HFFc6 (cell line): ENCODE measurements at places on chromosomes 7 and 10. TPM values are rescaled to one million over a fixed set of nuclear protein-coding genes. Genes with fewer than 3 reads are reported as not detected.

The PPP1R17 gene
- total RNA-seq, result not detected in 2 replicates

The LRRC4 gene
- 1.6 TPM in 2 replicates for total RNA-seq

The FGF8 gene
- not detected in 3 replicates for total RNA-seq

The STEAP2 gene
- total RNA-seq, result 11.0 to 15.0 TPM (median 12.9 TPM) in 3 replicates

The RP9 gene
- 14.4 and 17.2 TPM in 2 replicates for total RNA-seq

The CYP3A5 gene
- 0.38 to 1.2 TPM (median 1.1 TPM) in 3 replicates for total RNA-seq

The SH2B2 gene
- 1.4 to 3.7 TPM (median 1.7 TPM) in 3 replicates for total RNA-seq

The PRSS37 gene
- not detected in 3 replicates for total RNA-seq

The HABP2 gene
- total RNA-seq, result not detected in 3 replicates

DNA sequence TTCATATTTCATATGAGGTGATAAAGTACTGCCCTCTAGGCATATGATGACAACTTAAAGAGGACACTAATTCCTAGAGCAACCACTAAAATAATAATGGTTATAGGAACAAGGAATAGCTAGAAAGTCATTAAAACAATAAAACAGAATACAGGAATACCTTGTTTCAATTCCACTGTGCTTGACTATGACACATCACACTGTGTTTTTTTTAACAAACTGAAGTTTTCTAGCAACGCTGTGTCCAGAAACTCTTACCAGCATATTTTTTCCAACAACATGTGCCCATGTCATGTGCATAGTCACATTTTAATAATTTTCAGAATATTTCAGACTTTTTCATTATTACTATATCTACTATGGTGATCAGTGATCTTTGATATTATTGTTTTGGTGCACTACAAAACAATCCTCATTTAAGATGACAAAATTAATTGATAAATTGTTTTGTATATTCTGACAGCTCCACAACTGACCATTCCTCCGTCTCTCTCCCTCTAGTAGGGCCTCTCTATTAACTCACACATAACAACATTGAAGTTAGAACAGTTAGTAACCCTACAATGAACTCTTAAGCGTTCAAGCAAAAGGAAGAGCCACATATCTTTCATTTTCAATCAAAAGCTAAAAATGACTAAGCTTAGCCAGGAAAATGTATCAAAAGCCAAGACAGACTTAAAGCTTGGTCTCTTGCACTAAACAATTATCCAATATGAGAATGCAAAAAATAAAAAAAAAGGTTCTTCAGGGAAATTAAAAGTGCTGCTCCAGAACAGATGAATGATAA, 85.8 kb downstream of the SNX13 start:
- H3K27me3 ChIP-seq, result no peaks in the 10 kb centered on the region
- no peak overlapping the region for H3K27ac ChIP-seq
- H3K4me1 ChIP-seq, result peaks cover 22% of the 10 kb centered on the region

GRCh38 chr7:127365164-127365956, 27.1 kb downstream of the ZNF800 start:
- no peaks in the 10 kb centered on the region for H3K27me3 ChIP-seq
- H3K4me1 ChIP-seq, result peaks cover 6% of the 10 kb centered on the region; the same call in 1 of the 2 replicates
- H3K36me3 ChIP-seq, result peaks cover 10% of the 10 kb centered on the region; the same call in 1 of the 2 replicates
- no peak overlapping the region for H3K4me3 ChIP-seq

- H3K27ac ChIP-seq, result no peak overlapping the region
- H3K27me3 ChIP-seq, result no peaks in the 10 kb centered on the region; the same call in 1 of the 2 replicates
- DNase-seq, result no peak
- H3K4me3 ChIP-seq, result no peak overlapping the region
- no peaks in the 10 kb centered on the region for H3K36me3 ChIP-seq
- H3K4me1 ChIP-seq, result no peaks in the 10 kb centered on the region
These were observed 109.8 kb upstream of the NOBOX start for GRCh38 chr7:144513334-144513733.

DNA sequence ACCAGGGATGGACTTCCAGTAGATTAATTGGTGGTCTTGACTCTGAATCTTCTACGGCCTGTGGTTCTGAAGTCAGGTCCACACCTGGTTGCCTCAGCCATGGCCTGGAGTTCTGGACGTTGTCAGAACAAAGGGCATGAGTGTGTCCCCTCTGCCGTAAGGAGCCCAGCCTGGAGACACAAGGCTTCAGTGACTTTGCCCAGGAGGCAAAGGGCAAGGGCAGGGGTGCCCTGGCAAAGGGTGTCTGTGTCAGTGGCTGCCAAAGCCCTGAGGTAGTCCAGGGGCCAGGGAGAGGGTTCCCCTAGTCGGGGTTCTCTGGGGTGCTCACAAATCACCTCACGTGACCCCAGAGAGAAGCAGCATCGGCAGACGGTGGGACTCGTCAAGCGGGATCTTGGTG, 273.2 kb upstream of the ZNF32 start:
- peaks cover 2% of the 10 kb centered on the region; the same call in 1 of the 2 replicates for H3K27me3 ChIP-seq
- H3K4me3 ChIP-seq, result no peak overlapping the region
- no peaks in the 10 kb centered on the region; the same call in 1 of the 2 replicates for H3K36me3 ChIP-seq
- no peak overlapping the region for H3K27ac ChIP-seq
- DNase-seq, result no peak
- 0 out of 2 replicates have a peak, but pooled peaks cover 6% of the 10 kb centered on the region for H3K4me1 ChIP-seq

DNA sequence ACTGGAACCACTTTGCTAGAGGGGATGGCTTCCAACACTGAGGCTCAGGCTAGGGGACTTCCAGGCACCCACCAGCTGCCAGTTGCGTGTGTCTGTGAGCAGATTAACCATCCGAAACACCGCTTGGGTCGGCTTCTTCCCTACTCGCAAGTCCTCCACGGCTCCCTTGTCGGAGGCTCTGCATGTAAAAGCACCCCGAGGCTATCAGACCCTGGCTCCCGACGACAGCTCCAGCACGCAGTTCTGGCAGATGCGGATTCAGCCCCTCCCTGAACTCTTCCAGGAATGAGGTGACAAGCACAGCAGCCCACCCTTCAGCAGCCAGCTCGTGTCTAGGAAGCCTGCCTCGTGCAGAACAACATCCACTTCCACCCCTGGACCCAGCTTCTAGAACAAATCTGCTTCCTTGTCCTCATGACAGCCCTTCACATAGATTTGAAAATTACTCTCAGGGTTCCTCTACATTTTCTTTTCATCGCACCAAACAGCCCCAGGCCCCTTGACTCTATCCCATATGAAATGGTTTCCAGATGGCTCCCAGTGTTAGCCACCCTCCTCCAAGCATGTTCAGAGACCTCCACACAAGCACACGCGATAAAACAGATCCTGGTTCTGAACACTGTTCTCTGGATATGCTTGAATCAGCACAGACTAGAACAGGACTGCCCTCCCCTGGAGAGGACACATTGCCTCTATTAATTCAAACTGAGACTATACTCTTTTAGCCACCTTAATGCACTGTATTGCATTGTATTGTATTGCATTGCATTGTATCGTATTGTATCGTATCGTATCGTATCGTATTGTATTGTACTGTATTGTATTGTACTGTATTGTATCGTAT, 44.6 kb downstream of the SLIT1 start:
- DNase-seq, result no peak
- no peaks in the 10 kb centered on the region for H3K4me1 ChIP-seq
- H3K4me3 ChIP-seq, result no peak overlapping the region
- no peak overlapping the region for H3K27ac ChIP-seq
- H3K27me3 ChIP-seq, result peaks cover 61% of the 10 kb centered on the region
- no peaks in the 10 kb centered on the region for H3K36me3 ChIP-seq

- H3K4me3 ChIP-seq, result no peak overlapping the region
- no peaks in the 10 kb centered on the region for H3K27me3 ChIP-seq
- H3K36me3 ChIP-seq, result no peaks in the 10 kb centered on the region
- DNase-seq, result peak; percentile 15
- H3K4me1 ChIP-seq, result peaks cover 48% of the 10 kb centered on the region
These were observed 137.9 kb upstream of the HDAC9 start for GRCh38 chr7:18357691-18358090.

DNA sequence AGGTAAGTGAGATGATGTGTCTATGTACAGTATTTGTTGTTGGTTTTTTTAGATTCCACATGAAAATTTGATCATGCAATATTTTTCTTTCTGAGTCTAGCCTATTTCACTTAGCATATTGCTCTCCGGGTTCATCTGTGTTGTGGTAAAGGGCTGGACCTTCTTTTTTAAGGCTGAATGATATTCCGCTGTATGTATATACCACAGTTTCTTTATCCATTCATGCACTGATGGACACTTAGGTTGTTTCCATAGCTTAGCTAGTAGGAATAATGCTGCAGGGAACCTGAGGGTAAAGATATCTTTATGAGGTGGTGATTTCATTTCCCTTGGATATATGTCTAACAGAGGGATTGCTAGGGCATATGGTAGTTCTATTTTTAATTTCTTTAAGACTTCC, 80.8 kb downstream of the FAM107B start:
- H3K4me1 ChIP-seq, result peaks cover 13% of the 10 kb centered on the region
- no peak overlapping the region for H3K27ac ChIP-seq
- H3K4me3 ChIP-seq, result no peak overlapping the region
- H3K27me3 ChIP-seq, result peaks cover 18% of the 10 kb centered on the region
- no peak for DNase-seq
- no peaks in the 10 kb centered on the region; the same call in 1 of the 2 replicates for H3K36me3 ChIP-seq

GRCh38 chr7:120628251-120628650, 229.7 kb downstream of the TSPAN12 start:
- no peak overlapping the region for H3K4me3 ChIP-seq
- no peaks in the 10 kb centered on the region for H3K36me3 ChIP-seq
- H3K4me1 ChIP-seq, result no peaks in the 10 kb centered on the region
- no peak overlapping the region for H3K27ac ChIP-seq

DNA sequence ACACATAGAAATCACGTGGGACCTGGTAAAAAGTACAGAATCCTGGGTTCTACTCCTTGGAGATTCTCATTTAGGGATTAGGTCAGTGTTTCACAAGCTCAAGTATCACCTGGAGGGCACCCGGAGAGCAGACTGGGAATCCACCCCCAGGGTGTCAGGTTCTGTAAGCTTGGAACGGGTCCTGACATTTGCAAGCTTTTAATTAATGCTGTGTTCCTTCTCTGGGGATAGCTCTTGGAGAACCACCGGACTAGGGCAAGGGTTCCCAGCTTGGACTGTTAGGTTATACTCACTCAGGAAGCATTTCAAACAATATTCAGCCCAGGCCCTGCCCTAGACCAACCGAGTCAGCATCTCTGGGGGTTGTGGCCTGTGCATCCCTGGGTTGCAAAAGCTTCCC, 23.0 kb downstream of the TCF7L2 start:
- no peak overlapping the region for H3K4me3 ChIP-seq
- no peak for DNase-seq
- H3K36me3 ChIP-seq, result peaks cover 30% of the 10 kb centered on the region
- peaks cover 16% of the 10 kb centered on the region; the same call in 1 of the 2 replicates for H3K4me1 ChIP-seq
- H3K27ac ChIP-seq, result no peak overlapping the region
- H3K27me3 ChIP-seq, result peaks cover 1% of the 10 kb centered on the region

GRCh38 chr7:112206991-112207592, 597 bp downstream of the ZNF277 start:
- no peaks in the 10 kb centered on the region for H3K27me3 ChIP-seq
- peak overlapping the region; percentile 99 for H3K4me3 ChIP-seq
- H3K27ac ChIP-seq, result peak overlapping the region; percentile 85
- DNase-seq, result no peak
- H3K36me3 ChIP-seq, result no peaks in the 10 kb centered on the region; the same call in 1 of the 2 replicates

- no peak overlapping the region for H3K27ac ChIP-seq
- no peak for DNase-seq
- no peaks in the 10 kb centered on the region for H3K36me3 ChIP-seq
- H3K27me3 ChIP-seq, result no peaks in the 10 kb centered on the region
These were observed 580.1 kb upstream of the AUTS2 start for GRCh38 chr7:69018200-69018599.

DNA sequence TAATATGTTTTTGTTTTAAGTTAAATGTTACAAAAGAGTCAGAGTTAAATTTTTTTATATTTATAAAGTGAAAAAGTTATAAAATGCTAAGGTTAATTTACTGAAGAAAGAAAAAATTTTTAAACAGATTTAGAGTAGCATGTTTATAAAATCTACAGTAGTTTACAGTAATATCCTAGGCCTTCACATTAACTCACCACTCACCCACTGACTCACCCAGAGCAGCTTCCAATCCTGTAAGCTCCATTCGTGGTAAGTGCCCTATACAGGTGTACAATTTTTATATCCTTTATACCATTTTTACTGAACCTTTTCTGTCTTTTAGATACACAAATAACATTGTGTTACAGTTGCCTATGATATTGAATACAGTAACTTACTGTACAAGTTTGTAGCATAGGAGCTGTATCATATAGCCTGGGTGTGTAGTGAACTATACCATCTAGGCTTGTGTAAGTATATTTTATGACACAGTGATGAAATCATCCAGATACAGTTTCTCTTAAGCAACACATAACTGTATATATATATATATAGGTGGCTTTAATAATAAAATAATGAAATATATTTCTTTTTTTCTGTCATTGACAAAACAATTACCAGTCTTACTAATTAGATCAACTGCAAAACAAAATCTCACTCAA, 79.6 kb downstream of the PTEN start:
- H3K4me3 ChIP-seq, result no peak overlapping the region
- H3K4me1 ChIP-seq, result peaks cover 60% of the 10 kb centered on the region
- H3K27me3 ChIP-seq, result peaks cover 1% of the 10 kb centered on the region
